Ascending aorta (tissue), 2 donors: ENCODE measurements at places on chromosomes 2 and 18.

GRCh38 chr2:85978883-85979780 is 90.3 kb upstream of the ST3GAL5 start:
- peaks cover 13% of the 10 kb centered on the region for H3K4me1 ChIP-seq
- H3K27me3 ChIP-seq: no peaks in the 10 kb centered on the region
- DNase-seq: no peak
- H3K27ac ChIP-seq: no peak overlapping the region
- H3K36me3 ChIP-seq: no peaks in the 10 kb centered on the region
- H3K4me3 ChIP-seq: no peak overlapping the region

DNA sequence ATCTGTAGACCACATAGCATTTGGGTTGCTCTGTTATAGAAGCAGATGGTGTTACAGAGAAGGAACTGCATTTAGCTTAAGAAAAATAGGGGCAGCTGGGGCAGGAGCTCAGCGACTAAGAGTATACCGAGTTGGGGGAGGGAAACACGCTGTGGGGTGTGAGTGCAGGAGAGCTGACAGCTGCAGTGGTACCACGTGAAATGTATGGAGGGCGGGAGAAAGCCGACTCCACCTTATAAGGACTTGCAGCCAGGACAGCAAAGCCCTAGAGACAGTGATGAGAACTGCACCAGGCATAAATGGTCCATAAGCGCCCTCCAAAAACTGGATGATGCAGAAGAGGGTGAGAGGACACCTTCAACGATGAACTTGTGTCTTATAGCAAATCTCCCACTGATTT is 237.6 kb downstream of the PRKCE start:
- no peaks in the 10 kb centered on the region for H3K27me3 ChIP-seq
- no peak overlapping the region for H3K27ac ChIP-seq
- peaks cover 15% of the 10 kb centered on the region for H3K4me1 ChIP-seq
- no peak for DNase-seq

GRCh38 chr2:102764083-102764482 is 2.3 kb downstream of the TMEM182 start:
- DNase-seq: no peak
- H3K4me1 ChIP-seq: no peaks in the 10 kb centered on the region
- H3K27ac ChIP-seq: no peak overlapping the region
- no peak overlapping the region for H3K4me3 ChIP-seq

- no peak overlapping the region for H3K4me3 ChIP-seq
- H3K27me3 ChIP-seq: no peaks in the 10 kb centered on the region
- no peak for DNase-seq
- H3K27ac ChIP-seq: no peak overlapping the region
Observed at GRCh38 chr18:41594582-41594981, 360.5 kb upstream of the PIK3C3 start.

GRCh38 chr2:145303536-145303935 is 783.6 kb upstream of the ZEB2 start:
- no peaks in the 10 kb centered on the region for H3K4me1 ChIP-seq
- no peak for DNase-seq
- H3K4me3 ChIP-seq: no peak overlapping the region
- no peaks in the 10 kb centered on the region for H3K36me3 ChIP-seq

- H3K27me3 ChIP-seq: no peaks in the 10 kb centered on the region
- no peaks in the 10 kb centered on the region for H3K36me3 ChIP-seq
- peaks cover 8% of the 10 kb centered on the region for H3K4me1 ChIP-seq
- DNase-seq: no peak
- no peak overlapping the region for H3K27ac ChIP-seq
- no peak overlapping the region for H3K4me3 ChIP-seq
Observed at GRCh38 chr2:105869341-105869740, 124.6 kb downstream of the NCK2 start.

- H3K4me1 ChIP-seq: no peaks in the 10 kb centered on the region
- DNase-seq: no peak
- no peaks in the 10 kb centered on the region for H3K27me3 ChIP-seq
Observed at GRCh38 chr18:31591113-31591512, 564 bp upstream of the TTR start.

DNA sequence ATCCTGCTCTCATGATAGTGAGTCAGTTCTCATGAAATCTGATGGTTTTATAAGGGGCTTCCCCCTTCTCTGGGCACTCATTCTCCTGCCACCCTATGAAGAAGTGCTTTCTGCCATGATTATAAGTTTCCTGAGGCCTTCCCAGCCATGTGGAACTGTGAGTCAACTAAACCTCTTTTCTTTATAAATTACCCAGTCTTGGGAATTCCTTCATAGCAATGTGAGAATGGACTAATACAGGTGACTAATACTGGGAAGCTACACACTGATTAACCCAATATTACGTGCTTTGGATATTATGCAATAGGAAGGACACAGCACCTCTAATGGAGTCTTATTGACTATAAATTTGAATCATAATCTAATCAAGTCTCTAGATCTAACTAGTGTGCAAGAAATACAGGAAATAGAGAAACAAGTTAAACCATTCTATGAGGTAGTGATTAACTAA is 107.2 kb upstream of the ETAA1 start:
- no peaks in the 10 kb centered on the region for H3K27me3 ChIP-seq
- H3K4me1 ChIP-seq: no peaks in the 10 kb centered on the region
- no peak overlapping the region for H3K4me3 ChIP-seq
- H3K27ac ChIP-seq: no peak overlapping the region

- peaks cover 5% of the 10 kb centered on the region for H3K36me3 ChIP-seq
- no peaks in the 10 kb centered on the region for H3K4me1 ChIP-seq
- no peak for DNase-seq
Observed at GRCh38 chr18:24153397-24153796, 14.5 kb downstream of the CABYR start.

DNA sequence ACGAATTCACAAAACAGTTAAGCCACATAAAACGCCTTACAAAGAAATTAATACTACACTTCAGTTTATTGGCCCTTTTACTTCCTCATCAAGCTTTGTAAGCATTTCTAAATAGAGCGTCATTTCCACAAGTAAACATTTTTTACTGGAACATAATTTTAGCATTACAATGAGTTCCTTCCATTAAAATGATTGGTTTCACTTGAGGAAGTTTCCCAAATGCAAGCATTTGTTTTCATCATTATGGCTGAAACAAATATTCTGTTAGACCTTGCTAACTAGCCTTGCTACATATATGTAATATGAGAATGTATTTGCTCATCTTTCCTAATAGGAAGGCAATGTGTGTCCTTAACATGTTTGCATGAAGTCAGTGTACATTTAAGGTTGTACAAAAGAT is 579.1 kb downstream of the IRS1 start:
- no peak overlapping the region for H3K4me3 ChIP-seq
- H3K36me3 ChIP-seq: no peaks in the 10 kb centered on the region
- no peak overlapping the region for H3K27ac ChIP-seq
- H3K27me3 ChIP-seq: no peaks in the 10 kb centered on the region
- H3K4me1 ChIP-seq: no peaks in the 10 kb centered on the region

DNA sequence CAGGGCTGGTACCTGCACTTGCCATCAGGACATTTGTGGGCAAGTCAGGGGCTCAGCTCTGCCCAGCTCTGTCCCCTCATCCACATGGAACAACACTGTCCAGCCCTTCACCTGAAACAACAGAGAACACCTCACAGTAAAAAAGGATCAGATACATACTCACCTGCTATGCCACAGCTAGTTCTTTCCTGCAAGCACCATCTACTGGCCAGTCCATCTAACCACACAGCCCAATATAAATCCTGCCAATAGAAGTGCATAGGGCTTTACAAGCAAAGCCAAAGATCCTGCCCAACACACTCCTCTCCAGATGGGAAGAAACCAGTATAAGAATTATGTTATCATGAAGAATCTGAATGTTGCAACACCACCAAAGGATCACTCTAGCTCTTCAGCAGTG is 52.2 kb upstream of the GALNT13 start:
- H3K27ac ChIP-seq: no peak overlapping the region
- H3K27me3 ChIP-seq: no peaks in the 10 kb centered on the region
- no peaks in the 10 kb centered on the region for H3K36me3 ChIP-seq
- no peak overlapping the region for H3K4me3 ChIP-seq
- no peak for DNase-seq
- no peaks in the 10 kb centered on the region for H3K4me1 ChIP-seq

DNA sequence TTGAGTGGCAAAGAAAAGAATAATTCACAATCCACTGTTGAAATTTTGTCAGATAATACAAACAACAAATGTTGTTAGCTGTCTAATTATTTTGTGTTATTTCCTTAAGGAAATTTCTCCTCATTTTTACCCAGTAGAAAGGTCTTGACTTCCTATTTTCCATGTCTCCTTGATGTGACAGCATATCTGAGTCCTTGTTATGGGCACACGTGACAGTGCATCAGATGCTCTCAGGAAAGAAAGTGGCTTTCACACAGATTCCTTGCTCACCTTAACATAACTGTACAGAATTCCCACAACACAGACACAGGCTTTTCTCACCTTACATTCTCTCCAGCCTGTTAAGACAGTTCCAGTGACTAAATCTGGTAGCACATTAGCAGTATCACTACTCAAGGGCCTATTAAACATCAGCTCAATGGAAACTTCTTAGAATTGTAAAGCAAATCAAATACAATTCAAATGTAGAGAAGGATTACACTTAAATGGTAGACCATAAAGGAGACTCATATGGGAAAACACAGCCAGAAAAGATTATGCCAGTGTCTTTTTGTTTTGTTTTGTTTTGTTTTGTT is 30.2 kb upstream of the GPR55 start:
- no peaks in the 10 kb centered on the region for H3K36me3 ChIP-seq
- H3K4me1 ChIP-seq: no peaks in the 10 kb centered on the region
- H3K4me3 ChIP-seq: no peak overlapping the region
- H3K27ac ChIP-seq: no peak overlapping the region

DNA sequence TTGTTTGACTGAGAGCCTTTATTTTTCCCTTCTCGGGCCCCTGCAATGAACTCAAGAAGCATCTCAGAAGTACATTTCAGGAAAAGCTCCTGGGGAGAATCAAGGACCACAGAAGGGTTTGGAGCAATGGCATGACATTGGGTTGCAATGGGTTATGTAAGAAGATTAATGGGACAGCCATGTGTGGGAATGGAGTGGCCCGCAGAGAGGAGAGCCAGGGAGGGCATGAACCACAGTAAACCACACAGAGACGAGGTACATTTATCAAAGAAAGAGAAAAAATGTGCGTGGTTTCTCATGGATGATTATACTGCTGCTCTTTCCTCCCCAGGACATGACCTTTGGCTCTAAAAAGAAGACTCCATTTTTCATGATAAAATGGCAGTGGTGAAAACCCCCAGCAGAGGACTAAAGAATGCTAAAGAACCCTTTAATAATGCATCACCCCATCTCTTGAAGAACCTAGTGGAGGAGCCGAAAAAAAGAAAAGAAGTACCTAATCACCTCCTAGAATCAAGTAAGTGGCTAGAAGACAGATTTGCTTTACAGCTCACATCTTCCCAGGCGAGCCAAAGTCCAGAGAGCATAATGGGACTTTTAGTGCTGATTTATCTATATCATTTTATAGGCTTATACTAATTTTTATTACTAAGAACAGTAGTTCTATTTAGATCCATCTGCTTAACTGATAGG is 1.7 kb downstream of the CFAP221 start:
- H3K27me3 ChIP-seq: no peaks in the 10 kb centered on the region
- H3K4me3 ChIP-seq: no peak overlapping the region
- no peaks in the 10 kb centered on the region for H3K36me3 ChIP-seq
- H3K4me1 ChIP-seq: peaks cover 4% of the 10 kb centered on the region
- no peak overlapping the region for H3K27ac ChIP-seq
- no peak for DNase-seq

- no peaks in the 10 kb centered on the region for H3K36me3 ChIP-seq
- DNase-seq: no peak
- no peak overlapping the region for H3K27ac ChIP-seq
- H3K27me3 ChIP-seq: no peaks in the 10 kb centered on the region
Observed at GRCh38 chr2:160838147-160838546, 322.1 kb upstream of the TANK start.

- H3K36me3 ChIP-seq: no peaks in the 10 kb centered on the region
- H3K27me3 ChIP-seq: no peaks in the 10 kb centered on the region
- H3K27ac ChIP-seq: no peak overlapping the region
- no peak for DNase-seq
- no peak overlapping the region for H3K4me3 ChIP-seq
- no peaks in the 10 kb centered on the region for H3K4me1 ChIP-seq
Observed at GRCh38 chr2:54878182-54878581, 154.7 kb downstream of the EML6 start.

DNA sequence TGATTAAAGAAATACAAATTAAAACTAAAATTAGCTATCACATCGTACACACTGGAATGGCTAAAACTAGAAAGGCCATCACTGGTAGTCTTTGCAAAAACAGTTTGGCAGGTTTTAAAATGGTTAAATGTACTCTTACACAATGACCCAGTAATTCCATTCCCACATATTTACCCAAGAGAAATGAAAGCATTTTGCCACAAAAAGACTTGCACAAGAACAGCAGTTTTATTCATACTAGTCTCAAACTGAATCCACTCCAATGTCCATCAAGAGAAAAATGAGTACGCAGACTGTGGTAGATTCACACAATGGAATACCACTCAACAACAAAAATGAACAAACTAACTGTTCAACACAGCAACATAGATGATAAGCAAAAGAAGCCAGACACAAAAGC is 29.1 kb downstream of the SP140L start:
- no peaks in the 10 kb centered on the region for H3K4me1 ChIP-seq
- H3K27ac ChIP-seq: no peak overlapping the region
- no peak for DNase-seq
- no peak overlapping the region for H3K4me3 ChIP-seq

GRCh38 chr2:8598295-8599165 is 83.3 kb upstream of the ID2 start:
- H3K27ac ChIP-seq: no peak overlapping the region
- no peak overlapping the region for H3K4me3 ChIP-seq
- DNase-seq: peak; percentile 19
- H3K27me3 ChIP-seq: no peaks in the 10 kb centered on the region
- H3K36me3 ChIP-seq: no peaks in the 10 kb centered on the region

- H3K36me3 ChIP-seq: no peaks in the 10 kb centered on the region
- no peak overlapping the region for H3K4me3 ChIP-seq
- no peaks in the 10 kb centered on the region for H3K4me1 ChIP-seq
Observed at GRCh38 chr18:67977067-67977616, 460.6 kb upstream of the DSEL start.

- H3K36me3 ChIP-seq: no peaks in the 10 kb centered on the region
- H3K4me1 ChIP-seq: no peaks in the 10 kb centered on the region
- H3K4me3 ChIP-seq: no peak overlapping the region
- no peaks in the 10 kb centered on the region for H3K27me3 ChIP-seq
- DNase-seq: no peak
- no peak overlapping the region for H3K27ac ChIP-seq
Observed at GRCh38 chr2:7209757-7210555, 292.7 kb downstream of the RNF144A start.

DNA sequence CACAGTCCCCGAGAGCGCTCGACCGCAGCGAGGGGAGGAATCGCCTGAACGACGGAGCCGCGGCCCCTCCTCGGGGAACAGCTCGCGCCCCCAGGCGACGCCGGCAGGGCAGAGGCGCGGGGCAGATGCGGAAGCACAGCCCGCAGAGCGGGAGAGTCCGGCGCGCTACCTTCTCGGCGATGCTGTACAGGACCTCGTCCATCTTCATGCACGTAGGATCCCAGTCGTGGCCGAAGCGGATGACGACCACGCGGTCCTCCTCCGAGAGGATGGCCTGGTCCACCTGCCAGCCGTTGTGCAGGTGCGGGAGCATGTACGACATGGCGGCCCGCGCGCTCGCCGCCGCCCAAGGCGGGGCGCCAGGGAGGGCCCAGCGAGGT is 302 bp downstream of the TXNL4A start:
- peak overlapping the region; percentile 95 for H3K27ac ChIP-seq
- H3K4me3 ChIP-seq: peak overlapping the region; percentile 85
- H3K36me3 ChIP-seq: no peaks in the 10 kb centered on the region
- H3K27me3 ChIP-seq: no peaks in the 10 kb centered on the region

GRCh38 chr2:145007093-145007959 is 487.4 kb upstream of the ZEB2 start:
- peaks cover 5% of the 10 kb centered on the region for H3K4me1 ChIP-seq
- H3K27ac ChIP-seq: peak overlapping the region; percentile 87
- H3K4me3 ChIP-seq: no peak overlapping the region
- no peaks in the 10 kb centered on the region for H3K27me3 ChIP-seq
- no peak for DNase-seq
- H3K36me3 ChIP-seq: no peaks in the 10 kb centered on the region
